ENCODE measurements at places on chromosomes 3 and 15.

DNA sequence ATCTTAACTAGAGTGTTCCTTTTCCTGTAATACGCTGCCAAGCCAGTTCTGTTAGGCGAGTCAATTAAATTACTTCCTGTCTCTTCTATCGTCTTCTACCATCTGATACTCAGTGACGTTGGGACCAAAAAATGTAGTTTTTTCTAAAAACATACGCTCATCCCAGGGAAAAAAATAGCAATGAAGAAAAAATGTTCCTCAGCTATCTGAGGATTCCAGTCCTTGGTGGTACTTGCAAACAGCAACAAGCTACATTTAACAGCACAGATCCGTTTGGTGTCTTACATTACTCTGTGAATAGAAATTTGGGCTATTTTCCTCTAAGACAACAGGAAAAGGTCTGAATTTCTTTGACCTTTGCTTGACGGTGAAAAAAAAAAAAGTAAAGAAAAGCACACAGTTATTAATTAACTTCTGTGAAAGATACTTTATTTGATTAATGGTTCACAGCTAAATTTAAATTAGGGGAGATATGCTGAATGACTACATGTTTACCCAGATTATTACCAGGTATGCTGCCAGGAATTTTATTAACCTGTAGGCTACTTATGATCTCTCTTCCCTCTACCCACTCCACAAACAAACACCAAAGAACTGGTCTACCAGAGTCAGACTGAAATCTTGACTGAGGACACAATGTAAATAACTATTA lies 254.4 kb upstream of the ZPLD1 start:
- no peak for DNase-seq

- no peak for DNase-seq
Measured at GRCh38 chr15:59438625-59439290, 772 bp downstream of the FAM81A start.

DNA sequence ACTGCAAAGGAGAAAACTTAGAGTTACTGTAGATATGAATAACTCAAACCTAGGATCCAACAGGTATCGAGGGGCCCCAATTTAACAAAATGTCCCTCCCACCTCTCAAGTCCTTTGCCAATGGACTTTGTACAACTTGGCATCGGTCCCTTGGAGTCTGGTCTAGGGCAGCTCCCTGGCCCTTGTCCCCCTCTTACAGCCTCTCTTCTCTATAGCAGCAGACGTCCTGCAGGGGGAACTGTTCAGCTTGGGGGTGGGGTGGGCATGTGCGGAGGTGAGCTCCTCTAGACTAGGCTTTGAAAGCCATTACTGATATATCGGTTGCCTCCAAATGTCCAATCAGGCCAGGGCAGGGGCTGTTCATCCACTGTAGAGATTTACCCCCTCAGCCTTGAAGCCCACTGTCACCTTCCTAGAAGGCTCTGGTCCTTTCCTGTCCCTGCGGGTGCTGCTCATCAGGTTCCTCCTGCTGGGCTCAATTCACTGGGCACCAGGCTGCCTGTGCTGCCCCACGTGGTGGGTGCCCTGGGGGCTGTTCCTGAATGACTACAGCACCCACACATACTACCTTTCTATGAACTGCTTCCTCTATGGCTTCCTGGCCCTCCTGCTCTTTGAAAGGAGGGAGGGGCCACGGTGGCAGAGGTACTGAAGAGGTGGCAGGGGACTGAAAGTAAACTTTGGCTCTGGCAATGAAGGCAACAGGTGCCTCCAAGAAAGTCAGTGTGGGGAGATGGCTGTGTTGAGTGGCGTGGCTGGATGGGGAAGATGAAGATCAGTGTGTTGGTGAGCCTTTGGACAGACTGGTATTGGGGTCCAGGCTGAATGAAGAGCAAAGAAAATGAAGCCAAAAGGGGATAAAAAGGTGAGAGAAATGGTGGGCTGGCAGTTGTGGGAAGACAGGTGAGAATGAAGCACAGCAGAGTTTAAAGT lies 78.8 kb upstream of the MEX3B start:
- no peak for DNase-seq

DNA sequence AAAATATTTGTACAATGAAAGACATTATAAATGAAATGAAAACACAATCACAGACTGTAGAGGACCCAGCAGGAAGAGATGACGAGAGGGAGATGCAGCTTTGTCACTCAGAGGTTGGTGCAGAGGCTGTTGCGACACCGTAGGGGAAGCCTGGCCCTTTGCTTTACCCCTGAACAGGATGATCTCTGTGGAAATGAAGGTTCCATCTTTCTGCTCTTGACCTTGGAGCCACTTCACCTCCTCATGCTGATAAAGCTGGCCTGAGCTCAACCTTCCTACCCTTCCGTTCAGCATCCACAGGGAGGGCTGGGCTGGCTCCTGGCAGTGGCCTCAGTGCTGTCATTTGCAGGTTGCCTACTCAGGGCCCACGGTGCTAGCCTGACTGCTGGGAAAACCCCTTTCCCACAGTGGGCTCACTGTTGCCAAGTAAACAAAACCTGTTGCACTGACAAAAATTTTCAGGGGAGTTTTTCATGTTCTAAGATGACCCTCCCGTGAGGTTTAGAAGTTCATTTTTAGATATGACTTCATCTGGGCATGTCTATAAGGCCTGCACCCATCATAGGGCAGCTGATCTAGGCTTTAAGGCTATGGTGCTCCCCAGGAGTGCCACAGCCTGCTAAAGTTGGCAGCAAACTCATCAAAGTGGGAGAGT lies 3.0 kb upstream of the CD80 start:
- peak; percentile 97 for DNase-seq

DNA sequence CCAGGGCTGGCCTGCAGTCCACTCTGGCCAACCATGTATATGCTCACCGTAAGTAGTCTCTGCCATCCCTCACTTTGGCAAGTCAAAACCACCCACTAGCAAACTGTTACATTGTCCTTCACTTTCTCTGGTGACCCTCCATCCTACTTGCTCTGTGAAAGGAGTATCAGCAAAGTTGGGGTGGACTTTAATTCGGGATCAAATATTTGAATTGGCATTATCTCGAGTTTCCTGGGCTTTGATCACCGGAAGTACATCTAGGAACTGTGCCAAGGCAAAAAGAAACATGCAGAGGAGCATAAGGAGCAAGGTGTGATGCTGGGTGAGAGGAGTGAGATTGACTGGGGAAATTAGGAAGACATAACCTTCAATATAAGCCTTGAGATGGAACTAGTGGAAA lies 188.9 kb upstream of the P2RY1 start:
- DNase-seq, result no peak

DNA sequence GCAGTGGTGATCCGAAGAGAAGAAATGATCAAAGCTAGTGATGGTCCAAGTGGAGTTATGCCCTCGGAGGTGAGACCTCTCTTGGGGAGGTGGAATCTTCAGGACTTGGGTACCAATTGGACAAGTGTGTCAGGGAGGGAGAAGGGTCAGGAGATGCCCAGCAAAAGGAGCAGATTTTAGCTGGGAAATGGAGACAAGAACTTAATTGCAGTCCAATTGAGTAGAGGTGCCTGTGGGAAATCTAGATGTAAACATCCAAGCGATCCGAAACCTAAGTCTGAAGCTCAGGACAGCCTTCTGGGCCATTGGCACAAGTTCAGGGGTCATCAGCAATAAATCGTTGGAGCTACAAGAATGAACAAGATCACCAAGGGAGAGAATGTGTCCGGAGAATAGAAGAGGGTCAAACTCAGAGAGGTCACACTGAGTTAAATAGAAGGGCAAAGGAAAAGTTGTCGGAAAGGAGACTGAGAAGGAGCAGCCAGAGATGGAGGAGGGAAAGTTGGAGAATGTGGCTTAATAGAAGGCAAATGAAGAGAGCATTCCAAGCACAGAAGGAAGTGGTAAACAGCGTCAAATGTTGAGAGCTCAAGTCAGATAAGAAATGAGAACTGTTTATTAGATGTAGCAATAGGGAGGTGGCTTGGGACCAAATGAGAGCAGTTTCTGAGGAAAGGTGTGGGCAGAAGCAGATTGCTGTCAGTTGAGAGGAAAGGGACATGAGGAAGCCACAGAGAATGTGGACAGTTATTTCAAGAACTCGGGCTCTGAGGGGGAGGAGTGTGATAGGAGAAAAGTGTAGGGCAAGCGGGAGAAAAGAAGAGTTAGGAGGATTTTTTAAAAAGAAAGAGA lies 64.2 kb upstream of the FNDC3B start:
- DNase-seq, result peak; percentile 71

DNA sequence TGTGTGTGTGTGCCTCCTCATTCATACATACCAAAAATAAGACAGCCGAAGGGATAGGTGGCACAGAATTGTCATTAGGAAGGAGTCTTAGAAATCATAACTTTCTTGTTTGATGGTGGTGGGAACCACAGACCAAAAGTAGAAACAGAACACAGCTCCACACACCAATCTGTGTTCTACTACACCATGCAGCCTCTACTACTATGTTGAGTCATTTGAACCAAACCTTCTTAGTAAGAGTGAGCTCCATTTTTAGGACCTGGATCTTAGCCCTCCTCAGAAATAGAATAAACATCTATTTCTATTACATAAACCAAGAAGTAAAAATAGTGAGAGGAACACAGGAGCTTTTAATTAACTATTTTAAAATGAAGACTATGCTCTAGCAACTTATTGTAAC lies 27.9 kb upstream of the PLCH1 start:
- DNase-seq, result no peak

DNA sequence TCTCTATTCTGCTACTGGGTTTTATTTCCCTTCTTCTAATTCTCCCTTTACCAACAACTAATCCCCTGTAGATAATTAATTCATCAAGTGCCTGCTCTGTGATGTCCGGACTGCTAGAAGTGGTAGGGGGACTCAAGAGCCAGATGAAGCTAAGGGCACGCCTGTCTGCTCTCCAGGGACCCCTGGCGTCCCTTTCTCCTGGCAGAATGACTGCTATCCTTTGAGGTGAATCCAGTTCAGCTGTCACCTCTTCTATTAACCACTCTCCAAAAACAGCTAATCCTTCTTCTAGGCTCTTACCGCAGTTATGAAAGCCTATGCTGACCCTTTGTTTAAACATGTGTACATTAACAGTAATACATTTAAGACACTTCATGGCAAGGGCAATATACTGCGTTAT lies 1.4 kb upstream of the CHRNA7 start:
- no peak for DNase-seq

DNA sequence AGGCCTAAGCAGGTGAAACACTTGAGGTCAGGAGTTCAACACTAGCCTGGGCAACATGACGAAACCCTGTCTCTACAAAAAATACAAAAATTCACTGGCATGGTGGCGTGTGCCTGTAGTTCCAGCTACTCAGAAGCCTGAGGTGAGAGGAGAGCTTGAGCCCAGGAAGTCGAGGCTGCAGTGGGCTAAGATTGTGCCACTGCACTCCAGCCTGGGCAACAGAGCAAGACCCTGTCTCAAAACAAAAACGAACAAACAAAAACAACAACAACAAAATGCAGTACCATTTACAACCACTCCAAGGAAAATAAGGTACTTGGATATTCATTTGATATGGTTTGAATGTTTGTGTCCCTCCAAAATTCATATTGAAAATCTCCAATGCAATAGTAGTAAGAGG lies 15.6 kb upstream of the TRANK1 start:
- no peak for DNase-seq

GRCh38 chr15:99956820-99957641 lies 223.8 kb upstream of the LYSMD4 start:
- DNase-seq, result no peak

DNA sequence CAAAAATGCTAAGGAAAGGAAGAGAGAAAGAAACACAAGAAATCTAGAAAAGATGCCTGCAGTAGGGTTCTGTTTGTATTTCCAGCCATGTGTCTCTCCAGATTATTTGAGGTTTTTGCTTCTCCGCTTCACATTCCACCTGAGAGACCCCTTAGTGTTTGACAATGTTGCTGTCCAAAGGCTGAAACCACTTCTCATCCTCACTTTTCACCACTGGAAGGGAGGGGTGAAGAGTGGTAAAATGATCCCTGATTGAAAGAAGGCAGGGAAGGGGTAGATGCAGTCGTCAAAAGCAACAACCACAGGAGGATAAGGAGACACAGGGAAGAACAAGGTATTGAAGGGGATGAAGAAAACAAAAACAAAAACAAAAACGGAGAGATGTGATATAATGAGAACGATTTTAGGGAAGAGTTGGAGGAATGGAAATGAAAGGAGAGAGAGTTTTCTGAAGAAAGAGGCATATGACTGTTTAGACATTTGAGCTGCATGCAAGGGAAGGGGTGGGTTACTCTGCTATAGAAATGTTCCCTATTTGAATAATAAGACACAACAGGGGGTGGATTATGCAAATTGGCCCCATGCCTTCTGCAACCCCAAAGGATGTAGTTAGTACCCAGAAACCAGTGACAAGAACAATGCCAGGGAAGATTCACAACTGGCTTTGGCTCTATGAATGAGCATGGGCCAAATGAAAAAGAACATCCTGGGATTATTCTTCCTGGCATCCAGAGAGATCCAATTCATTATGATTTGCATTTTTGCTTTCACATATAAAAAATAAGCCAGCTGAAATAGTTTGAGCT lies 235.9 kb downstream of the GAP43 start:
- no peak for DNase-seq

- no peak for DNase-seq
Measured at GRCh38 chr3:169581633-169582032, 81.9 kb downstream of the MECOM start.

DNA sequence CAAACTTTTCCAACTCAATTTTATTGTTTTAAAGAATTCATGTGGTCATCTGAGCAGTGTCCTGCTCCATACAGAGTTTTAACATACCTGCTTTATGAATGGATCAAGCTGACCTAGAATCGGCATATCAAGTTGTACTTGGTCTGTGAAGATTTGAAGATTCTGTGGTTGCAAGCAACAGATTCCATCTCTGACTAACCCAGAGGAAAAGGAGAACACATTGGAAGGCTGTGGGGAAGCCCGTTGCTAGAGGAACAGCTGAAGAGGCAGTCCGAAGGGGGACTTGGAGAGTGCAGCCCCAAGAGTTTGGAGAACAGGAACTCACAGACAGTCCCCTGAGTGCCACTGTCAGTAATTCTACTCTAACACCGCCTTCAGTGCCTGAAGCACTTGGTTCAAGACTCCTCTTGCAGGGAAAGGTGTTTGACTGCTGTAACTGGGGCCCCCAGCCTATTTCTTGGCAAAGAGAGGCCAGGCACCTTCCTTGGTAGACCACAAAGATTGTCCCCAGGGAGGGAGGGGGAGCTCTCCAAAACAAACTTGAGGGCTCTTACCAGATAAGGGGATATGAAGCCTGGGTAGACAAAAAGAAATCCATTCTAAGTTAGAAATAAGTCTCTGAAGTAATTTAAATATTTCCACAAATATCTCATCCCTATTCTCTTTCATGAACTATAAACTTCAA lies 88.8 kb downstream of the LARS2 start:
- DNase-seq, result peak; percentile 6

DNA sequence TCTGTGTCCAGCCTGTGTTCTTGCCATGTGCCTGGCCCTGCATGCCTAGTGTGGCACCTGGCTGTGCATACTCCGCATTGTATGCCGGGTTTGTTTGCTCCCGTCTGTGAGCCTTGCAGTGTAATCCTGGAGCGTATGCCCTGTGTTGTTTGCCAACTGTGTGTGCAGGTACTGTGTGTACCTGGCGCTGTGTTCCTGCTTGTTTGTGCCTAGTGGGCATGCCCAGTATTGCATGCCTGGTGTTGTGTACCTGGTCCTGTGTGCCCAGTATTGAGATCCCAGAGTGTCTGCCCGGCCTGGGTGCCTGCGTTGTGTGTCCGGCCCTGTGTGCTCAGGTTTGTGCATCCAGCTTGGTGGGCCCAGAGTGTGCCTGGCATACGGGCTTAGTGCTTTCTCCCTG lies 54.5 kb upstream of the CHRNA7 start:
- no peak for DNase-seq

GRCh38 chr15:81084716-81085115 lies 49.4 kb upstream of the CFAP161 start:
- DNase-seq, result no peak

- no peak for DNase-seq
Measured at GRCh38 chr3:97721446-97721845, 43.1 kb upstream of the ARL6 start.

GRCh38 chr15:34993412-34993811 lies 5.3 kb upstream of the ZNF770 start:
- no peak for DNase-seq
